Stimulated activated memory B cell treated with anti-CD40 and anti-IgM and Interleukin-4, amounts not matched to agents 10 μg/mL and 1 μg/mL and 100 μg/mL, for 72 hours (primary cell): ENCODE measurements at places on chromosomes 1 and 21.

DNA sequence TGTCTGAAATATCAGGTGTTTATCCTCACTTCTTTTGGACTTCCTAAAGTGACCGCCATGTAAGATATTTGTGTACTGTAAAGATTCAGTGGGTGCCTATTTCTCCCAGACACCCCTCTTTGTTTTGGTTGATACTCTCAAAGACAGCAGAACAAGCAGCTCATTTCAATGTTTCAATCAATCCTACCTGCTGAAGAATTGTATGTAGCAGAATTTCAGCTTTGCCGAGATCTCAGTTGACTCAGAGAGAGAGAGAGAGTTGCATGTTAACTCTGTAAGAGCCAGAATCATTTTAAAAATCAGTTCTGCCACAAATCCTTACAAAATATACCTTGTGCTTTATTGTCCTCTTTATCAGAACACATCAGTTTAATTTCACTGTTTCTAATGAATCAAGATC, 987.3 kb downstream of the ADGRL2 start:
- H3K36me3 ChIP-seq = no peaks in the 10 kb centered on the region
- H3K4me1 ChIP-seq = no peaks in the 10 kb centered on the region
- H3K4me3 ChIP-seq = no peak overlapping the region
- no peak for ATAC-seq

DNA sequence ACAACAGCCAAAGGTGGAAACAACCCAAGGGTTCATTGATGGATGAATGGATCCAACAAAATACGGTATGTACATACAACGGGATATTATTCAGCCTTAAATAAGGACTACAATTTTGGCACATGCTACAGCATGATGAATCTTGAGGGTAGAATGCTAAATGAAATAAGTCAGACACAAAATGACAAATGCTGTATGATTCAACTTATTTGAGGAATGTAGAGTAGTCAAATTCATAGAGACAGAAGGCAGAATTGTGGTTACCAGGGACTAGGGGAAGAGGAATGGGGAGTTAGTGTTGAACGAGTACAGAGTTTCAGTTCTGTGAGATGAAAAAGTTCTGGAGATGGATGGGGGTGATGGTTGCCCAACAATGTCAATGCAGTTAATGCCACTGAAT, 118.0 kb upstream of the PAXBP1 start:
- ATAC-seq = no peak
- no peak overlapping the region for H3K27ac ChIP-seq
- H3K4me1 ChIP-seq = no peaks in the 10 kb centered on the region
- no peaks in the 10 kb centered on the region for H3K36me3 ChIP-seq
- H3K27me3 ChIP-seq = peaks cover 64% of the 10 kb centered on the region
- H3K4me3 ChIP-seq = no peak overlapping the region

DNA sequence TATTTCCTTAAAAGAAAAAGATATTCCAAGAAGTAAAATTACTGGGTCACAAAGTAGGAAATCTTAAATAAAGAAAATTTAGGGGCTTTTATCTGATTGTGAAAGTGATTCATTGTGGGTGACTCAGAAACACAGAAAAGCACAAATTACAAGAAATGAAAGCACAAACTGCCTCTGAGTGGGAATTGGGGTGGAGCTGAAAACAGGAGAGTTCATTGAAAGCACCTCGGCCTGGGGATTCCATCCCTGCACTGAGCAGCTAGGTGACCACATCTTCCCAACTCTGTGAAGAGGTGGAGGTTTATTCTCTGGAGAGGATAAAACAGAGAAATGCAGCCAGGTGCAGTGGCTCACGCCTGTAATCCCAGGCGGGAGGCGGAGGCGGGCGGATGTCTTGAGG, 7.4 kb downstream of the GJA4 start:
- H3K4me1 ChIP-seq = peaks cover 14% of the 10 kb centered on the region
- H3K27me3 ChIP-seq = peaks cover 3% of the 10 kb centered on the region
- H3K27ac ChIP-seq = no peak overlapping the region
- H3K4me3 ChIP-seq = no peak overlapping the region
- H3K36me3 ChIP-seq = peaks cover 19% of the 10 kb centered on the region
- ATAC-seq = no peak

DNA sequence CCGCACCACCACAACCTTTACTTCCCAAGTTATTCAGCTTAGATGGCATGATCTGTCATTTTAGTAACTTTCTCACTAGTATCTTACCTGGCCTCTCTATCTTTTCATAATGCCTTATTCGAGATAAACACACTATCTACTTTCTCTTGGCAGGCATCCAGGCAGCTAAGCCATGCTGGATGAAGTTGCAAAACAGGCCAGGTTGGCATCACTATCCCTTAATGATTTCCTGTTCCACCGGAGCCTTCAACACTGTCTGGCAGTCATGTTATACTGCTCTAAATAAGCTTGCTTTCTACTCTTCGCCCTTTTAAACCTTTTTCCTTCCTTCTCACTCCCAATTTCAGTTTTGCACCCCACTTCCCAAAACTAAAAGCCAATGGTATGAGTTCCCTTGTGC, 12.0 kb upstream of the KCNH1 start:
- no peak for ATAC-seq
- H3K27ac ChIP-seq = no peak overlapping the region
- H3K4me1 ChIP-seq = no peaks in the 10 kb centered on the region

- ATAC-seq = no peak
- no peaks in the 10 kb centered on the region for H3K36me3 ChIP-seq
- no peak overlapping the region for H3K4me3 ChIP-seq
- peaks cover 25% of the 10 kb centered on the region for H3K4me1 ChIP-seq
Observed at GRCh38 chr1:225460021-225460736, 32.3 kb upstream of the LBR start.

GRCh38 chr1:217484871-217485270, 146.0 kb downstream of the GPATCH2 start:
- peaks cover 7% of the 10 kb centered on the region for H3K4me1 ChIP-seq
- no peaks in the 10 kb centered on the region for H3K27me3 ChIP-seq
- H3K36me3 ChIP-seq = peaks cover 37% of the 10 kb centered on the region
